ENCODE measurements at places on chromosomes 12 and 14.

DNA sequence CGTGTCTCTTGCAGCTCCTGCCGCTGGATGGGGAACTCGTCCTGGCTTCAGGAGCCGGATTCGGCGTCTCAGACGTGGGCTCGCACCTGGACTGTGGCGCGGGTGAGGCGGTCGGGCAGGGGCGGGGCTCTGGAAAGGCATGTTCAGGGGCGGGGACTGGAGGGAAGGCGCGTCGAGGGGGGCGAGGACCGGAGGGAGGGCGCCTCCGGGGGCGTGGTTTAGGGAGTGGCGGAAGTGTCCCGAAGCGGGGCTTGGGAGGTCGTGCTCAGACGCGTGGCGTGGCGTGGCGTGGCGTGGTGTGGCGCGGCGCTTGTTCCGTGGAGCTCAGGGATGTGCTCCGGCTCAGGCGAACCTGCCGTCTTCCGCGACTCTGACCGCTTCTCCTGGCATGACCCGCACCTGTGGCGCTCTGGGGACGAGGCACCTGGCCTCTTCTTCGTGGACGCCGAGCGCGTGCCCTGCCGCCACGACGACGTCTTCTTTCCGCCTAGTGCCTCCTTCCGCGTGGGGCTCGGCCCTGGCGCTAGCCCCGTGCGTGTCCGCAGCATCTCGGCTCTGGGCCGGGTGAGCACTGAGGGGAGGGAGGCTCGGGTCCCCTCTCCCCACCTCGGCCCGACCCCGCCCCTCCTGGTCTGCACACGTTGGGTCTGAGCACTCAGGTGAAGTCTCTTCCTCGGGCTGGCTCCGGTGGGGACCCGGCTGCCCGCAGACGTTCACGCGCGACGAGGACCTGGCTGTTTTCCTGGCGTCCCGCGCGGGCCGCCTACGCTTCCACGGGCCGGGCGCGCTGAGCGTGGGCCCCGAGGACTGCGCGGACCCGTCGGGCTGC lies 6.2 kb downstream of the AMN start:
- peak; percentile 40 for DNase-seq

- peak; percentile 39 for DNase-seq
These were observed 307.7 kb downstream of the CCDC91 start for GRCh38 chr12:28497889-28498411.

- DNase-seq: no peak
These were observed 71.9 kb upstream of the TCL1B start for GRCh38 chr14:95614349-95614748.

DNA sequence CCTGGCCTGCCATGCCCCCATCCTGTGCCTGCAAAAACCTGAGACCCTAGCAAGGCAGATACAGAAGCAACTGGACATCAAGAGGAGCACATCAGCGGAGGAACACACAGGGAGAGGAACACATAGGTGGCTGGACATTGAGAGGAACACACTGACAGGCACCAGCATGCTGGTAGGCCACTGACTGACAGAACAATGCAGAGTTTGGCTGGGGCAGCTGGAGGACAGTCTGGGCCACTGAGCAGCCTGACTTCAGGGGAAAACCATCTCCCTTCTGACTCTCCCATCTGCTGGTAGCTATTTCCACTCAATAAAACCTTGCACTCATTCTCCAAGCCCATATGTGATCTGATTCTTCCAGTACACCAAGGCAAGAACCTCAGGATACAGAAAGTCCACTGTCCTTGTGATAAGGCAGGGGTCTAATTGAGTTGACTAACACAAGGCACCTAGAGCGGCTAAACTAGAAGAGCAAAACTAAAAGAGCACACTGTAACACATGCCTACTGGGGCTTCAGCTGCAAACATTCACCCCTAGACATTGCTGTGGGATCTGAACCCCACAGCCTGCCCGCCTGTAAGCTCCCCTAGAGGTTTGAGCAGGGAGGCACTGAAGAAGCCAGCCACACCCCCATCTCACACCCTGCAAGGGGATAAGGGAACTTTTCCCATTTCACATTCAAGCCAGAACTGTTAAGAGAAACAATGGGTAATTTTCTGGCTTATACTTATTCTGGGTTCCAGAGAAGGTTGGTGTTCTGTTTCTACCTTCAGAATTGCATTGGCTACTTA lies 22.1 kb downstream of the CLECL1 start:
- DNase-seq: no peak

GRCh38 chr12:8156845-8157244 lies at the start of gene ZNF705A:
ZNF705A (plus strand) TSS chr12:8157015; CDS start chr12:8172626, 15,611 bp downstream.
- peak; percentile 57 for DNase-seq

DNA sequence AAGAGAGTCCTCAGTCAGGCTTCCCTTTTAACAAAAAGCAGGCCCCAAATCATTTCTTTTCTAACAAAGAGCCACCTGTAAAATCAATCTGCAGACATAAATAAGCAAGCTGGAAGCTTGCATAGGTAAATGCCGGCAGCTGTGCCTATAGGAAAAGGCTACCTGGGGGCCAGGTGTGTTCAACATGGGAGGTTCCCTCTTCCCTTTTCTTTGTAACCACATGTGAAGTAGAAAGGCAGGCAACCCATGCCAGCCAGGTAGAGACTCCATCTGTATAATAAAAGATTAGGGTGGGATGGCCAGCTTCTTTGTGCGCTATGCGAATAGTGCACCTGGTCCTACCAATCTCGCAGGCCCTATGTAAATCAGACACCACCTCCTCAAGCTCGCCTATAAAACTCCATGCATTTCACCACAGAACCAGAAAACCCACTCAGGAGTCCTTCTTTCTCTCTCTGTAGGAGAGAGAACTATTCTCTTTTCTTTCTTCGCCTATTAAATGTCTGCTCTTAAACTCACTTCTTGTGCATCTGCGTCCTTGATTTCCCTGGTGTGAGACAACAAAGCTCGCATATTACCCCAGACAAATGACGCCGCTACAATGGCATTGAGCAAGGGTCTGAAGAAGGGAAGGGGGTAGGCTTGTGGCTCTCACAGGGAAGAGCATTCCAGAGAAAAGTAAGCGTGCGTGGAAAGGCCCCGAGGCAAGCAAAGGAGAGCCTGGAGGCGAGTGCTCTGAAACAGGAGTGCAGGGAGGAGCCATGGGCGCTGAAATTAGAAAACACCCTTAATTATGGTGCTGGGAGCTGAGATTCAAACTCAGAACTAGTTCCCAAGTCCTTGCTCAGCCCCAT lies 67.2 kb downstream of the TTC9 start:
- no peak for DNase-seq

GRCh38 chr12:116839287-116839830 lies 41.9 kb downstream of the HRK start:
- DNase-seq: no peak

DNA sequence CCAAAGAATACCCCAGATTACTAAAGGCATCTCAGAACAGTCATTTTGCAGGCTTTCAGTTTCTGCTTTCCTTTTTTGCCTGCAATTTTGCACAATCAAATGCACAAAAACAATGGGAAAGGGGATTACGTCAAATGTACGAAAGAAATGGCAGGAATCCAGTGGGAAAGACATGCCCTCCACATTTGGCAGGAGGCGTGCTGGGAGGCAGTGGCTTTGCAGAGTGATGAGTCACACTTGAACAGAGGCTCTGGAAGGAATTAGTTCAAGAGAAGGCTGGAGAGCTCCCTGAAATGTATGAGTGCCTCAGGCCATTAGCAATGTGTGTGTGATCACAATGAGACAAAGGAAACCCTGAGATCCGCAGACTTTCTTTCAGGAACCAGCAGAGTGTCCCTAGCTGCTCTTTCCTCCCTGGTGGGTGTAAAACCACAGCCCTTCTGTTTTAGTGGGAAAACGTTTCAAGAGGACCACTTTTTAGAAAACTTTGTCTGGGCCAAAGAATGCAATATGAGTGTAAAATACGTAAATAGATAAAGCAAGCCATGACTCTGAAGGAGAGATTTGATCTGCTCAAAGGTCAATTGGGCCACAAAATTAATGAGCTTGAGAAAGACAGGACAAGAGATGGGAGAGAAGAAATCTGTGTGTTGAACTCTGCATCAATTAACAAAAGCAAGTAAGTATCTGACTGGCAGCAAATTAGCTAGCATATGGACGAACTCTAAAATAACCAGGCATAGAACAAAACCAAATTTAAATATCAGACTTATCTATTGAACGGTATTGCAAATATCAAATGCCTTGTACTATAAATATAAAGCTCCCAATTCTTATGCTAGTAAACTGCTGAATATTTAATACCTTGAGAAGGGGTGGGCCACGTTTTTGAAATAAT lies 155.4 kb upstream of the PDE3A start:
- DNase-seq: peak; percentile 99

DNA sequence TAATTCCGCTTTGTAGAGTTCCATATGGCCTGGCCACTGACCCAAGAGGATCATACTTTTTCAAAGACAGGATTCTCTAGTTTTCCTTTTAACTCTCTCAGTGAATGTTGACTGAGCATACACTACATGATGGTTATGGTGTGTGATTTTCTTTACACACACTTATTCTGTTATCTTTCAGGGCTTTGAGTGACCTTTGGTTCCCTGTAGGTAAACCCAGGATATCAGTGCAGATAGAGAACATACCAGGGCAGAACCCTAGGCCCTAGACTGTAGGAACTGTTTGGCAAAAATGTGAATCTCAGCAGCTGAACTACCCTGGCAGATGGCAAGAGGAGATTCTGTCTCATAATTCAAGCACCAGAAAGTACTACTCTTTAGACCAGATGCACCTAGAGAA lies 159.6 kb downstream of the KCNA5 start:
- DNase-seq: no peak

DNA sequence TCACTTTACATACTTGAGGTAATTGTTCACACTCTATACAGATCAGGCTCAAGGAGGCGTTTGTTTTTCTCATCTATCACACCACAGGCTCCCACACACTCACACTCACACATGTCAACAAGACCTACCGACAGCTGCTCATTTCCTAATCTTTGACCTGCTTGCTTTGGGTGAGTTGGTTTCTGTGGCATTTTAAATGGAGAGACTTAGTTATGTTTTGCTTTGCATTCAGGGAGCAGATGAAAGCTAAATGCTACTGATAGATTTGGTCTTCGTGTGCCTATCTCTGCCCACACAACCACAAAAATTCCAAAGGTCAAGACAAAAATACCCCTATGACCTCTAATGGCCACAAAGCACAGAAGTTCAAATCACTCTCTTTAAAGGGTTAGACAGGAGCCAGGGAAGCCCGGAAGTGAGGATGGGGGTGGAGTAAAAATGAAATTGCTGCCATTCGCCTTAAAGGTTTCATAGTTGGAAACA lies 203.5 kb upstream of the G2E3 start:
- peak; percentile 58 for DNase-seq

DNA sequence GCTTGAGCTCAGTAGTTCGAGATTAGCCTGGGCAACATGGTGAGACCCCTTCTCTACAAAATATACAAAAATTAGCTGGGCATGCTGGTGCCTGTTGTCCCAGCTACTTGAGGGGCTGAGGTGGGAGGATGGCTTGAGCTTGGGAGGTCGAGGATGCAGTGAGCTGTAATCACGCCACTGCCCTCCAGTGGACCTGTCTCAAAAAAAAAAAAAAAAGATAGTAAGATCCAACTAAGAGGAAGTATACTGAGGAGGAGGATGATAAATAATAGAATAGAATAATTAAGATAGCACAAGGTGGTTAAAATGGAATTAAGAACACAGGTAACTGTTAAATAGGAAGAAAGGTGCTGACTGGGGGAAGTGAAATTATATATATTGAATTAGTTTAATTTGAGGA lies 37.0 kb upstream of the BAZ1A start:
- no peak for DNase-seq

- no peak for DNase-seq
These were observed 82.8 kb downstream of the SLC25A47 start for GRCh38 chr14:100405760-100406455.

- DNase-seq: no peak
These were observed 102.6 kb downstream of the NCOR2 start for GRCh38 chr12:124464830-124465229.

- no peak for DNase-seq
These were observed 486.2 kb downstream of the RAD51B start for GRCh38 chr14:68305738-68306137.

DNA sequence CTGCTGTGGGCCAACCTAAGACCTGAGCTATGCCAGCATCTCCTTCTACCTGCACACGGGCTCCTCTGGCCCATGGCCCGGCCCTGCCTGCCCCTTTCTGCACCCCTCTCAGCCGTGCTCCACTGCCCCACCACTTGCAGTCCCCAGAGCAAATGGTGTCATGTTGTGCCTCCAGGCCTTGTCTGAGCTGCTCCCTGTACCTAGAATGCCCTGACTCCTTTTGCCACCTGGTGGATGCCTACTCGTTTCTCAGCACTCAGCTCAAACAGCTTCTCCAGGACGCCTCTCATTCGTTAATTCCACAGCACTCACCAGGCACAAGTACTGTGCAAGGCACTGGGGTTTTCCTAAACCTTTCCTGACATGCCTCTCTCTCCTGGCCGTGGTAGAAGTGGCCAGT lies 63.2 kb upstream of the PNMA1 start:
- DNase-seq: no peak

DNA sequence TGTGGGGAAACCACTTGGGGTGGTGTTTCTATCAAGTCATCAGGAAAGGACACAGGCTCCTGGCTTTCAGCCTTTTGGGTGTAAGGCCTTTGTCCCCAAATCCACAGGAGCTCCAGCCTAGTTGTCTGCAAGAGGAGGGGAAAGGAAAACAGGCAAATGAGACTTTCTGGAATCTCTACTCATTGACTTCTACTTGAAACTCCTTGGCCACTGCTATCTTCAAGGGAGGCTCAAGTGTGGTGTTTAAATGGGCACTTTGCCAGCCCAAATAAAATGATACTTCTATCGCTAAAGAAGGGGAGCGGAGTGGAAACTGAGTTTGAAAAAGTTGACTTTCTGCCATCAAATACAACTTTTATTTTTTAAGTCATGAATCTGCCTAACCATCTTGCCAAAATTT lies 445.9 kb upstream of the RGS6 start:
- DNase-seq: no peak

- peak; percentile 52 for DNase-seq
These were observed 175.1 kb upstream of the ARHGAP5 start for GRCh38 chr14:31902002-31902401.

DNA sequence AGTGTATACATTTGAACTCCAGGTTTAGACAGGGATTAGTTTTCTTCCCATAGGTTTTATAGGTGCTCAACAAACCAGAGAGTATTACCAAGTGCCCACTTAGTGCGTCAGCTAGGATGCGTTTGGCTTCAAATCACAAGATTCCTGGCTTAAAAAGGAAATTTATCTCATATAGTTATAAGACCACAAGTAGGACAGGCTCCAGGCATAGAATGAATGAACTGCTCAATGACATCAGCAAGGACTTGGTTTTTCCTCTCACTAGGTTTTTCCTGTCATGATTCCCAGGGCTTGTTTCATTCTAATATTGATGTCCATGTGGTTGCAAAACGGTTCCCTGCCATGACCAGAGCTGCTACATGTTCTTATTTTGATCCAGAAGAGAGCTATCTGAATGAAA lies 6.1 kb upstream of the IRAK3 start:
- DNase-seq: peak; percentile 27

DNA sequence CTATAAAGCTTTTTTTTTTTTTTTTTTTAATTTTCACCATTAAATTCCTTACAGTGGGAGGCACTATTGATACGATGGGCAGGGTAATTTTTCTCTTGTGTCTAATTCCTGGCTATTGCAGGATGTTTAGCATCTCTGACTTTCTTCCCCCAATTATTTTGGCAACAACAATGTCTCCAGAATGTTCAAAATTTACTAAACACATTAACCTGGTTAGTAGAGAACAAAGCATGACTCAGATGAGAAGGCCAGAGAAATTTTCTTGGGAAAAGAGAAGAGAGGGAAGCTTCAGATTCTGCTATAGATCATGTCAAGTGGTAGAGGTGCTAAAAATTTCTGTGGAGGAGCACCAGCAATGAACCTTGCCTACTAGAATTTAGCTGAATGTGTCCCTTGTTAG lies 171.5 kb upstream of the PRICKLE1 start:
- no peak for DNase-seq

- peak; percentile 85 for DNase-seq
These were observed 1.8 kb upstream of the LRFN5 start for GRCh38 chr14:41604721-41605531.

All from amniotic epithelial cell (primary cell).